HEK293T (cell line): ENCODE measurements at places on chromosomes 1 and 21.

- DNase-seq = peak; percentile 27
Measured at GRCh38 chr1:174692313-174692712, 244.5 kb downstream of the GPR52 start.

- DNase-seq = peak; percentile 51
Measured at GRCh38 chr1:79353224-79353623, 346.7 kb upstream of the ADGRL4 start.

DNA sequence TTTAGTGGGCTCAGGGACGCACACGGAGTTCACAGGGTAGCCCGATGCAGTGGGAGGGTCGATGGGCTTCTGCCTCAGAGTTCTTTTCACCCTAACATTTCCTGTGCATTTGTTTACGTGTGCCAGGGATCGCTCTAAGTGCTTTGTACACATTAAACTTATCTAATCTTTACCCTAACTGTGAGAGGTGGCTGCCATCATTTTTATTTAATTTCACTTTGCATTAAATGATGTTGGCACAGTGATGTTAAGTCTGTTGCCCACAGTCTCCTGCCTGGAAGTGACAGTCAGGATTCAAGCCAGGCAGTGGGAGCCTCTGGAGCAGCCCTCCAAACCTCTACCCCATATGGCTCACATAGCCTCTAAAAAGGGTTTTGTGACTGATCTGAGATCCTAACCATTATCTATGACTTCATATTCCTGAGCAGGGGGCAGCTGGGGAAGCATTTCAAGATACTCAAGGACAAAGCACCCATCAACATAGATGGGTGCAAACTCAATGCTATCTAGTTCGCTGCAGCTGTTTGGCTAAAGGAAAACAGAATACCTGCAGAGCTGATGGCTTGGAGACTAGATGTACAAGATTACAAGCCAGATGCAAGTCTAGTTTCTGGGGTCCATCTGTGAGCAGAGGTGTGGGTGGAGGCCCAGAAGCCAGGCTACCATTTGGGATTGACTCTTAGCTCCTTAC is 303.8 kb downstream of the DISC1 start:
- DNase-seq = no peak

GRCh38 chr1:218718206-218718605 is 373.1 kb downstream of the TGFB2 start:
- DNase-seq = no peak

GRCh38 chr1:10965546-10966226 is 46.8 kb upstream of the TARDBP start:
- DNase-seq = no peak

DNA sequence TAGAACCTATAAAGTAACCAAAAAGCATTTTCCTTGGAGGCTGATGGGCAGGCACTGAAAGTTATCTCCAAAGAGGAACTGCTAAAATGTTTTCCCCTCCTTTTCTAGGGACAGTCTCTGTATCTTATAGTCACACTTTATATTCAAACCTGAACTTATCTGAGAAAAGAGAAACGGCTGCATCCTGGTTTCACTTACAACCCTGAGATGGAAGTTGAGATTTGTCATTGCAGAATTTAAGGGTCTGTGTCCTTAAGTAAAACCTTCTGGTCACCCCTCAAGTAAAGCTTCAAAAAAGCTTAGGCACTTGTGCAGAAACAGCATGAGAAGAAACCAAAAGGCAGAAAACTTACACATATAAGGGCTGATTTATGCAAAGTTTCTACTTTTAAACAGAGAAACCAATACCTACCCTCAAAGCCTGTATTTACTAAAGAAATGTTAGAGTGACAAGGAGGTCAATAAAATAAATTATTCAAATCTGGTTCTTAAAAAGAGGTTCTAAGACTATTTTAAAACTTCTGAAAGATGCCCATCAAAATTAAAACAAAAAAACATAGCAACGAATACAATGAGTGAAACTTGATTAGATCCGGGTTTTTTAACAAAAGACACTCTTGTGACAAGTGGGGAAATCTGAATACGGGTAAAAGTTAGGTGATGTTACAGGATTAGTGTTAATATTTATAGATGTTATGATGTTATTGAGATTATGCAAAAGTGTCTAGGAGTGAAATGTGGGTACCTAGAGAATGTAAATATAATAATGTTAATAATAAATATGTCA is 9.9 kb downstream of the CD58 start:
- DNase-seq = no peak

- no peak for DNase-seq
Measured at GRCh38 chr1:38860454-38860795, 853 bp upstream of the RRAGC start.

DNA sequence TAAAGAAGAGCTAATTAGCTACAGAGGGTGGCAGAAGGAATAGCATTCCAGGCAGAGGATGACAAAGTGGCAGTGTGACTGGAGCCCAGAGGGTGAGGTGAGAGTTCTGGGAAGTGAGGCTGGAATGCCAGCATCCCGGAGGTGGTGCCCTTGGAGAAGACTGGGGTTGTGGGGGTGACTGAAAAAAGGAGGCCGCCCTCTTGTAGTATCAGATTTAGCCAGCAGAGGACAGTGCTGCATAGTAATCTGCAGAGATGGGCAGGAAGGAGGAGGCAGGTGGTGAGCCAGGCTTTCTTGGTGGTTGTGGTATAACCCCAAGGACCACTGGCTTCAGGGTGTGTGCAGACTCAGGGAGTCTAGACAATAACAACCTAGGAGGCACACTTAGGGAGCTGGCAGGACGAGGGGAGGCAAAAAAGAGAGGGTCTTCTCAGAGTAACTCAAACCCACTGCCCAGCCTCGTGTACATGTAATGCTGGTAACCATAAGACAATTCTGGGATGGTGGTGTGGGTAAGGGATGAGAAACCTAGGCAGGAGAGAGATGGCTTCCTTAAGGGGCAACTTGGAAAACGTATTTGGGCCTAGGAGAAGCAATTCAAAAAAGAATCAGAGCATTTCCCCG is 30.5 kb downstream of the MROH7 start:
- DNase-seq = peak; percentile 87

DNA sequence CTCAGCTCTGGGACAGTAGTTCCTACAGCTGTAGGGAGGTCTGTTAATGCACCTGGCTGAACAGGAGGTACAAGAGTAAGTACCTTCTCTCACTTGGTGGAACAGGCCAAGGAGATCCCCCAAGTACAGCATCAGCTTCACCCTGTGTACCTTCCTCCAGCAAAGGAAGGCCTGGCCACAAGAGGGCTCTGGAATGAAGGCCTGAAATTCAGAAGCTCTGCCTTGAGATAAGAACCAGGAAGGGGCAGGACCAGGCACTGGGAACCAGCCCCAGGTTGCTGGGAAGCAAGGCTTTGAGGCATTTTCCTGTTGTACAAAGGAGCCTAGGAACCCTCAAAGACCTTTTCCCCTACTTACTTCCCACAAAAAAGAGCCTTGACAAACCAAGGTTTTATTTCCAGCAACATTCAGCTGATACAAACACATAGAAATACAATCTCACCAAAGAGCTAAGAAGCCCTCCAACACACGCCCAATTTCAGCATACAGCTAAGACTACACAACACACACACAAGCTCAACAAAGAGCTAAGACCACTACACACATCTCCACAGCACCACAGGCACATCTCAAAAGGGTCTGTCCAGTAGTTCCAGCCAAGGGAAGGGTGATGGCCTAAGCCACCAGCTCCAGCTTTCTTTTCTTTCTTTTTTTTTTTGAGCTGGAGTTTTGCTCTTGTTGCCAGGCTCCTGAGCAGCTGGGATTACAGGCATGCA is 23.5 kb downstream of the F11R start:
- peak; percentile 70 for DNase-seq

DNA sequence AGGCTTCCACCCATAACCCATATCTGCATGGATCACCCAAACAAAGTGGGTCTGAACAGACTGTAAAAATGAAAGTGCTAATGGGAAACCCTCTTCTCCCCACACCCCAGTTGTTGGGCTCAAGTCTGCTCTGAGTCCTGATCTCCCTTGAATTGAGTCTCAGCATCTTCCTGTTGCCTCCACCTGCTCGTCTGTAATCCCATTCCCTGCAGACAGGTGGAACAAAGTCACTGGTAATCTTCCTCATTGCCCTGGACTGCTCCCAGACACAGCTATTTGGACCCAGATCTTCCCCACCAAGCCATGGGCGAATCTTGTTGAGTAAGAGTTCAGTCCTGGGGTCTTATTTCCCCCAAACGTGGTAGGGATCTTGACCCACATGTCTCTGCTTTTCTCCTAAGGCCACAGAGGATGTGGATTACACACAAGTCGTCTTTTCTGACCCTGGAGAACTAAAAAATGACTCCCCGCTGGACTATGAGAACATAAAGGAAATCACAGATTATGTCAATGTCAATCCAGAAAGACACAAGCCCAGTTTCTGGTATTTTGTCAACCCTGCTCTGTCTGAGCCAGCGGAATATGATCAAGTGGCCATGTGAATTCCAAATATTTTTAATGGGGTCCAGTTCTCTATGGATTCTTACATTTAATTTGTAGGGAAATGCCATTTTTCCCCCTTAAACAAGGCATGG is 15.7 kb downstream of the AVPR1B start:
- peak; percentile 6 for DNase-seq

- no peak for DNase-seq
Measured at GRCh38 chr1:171357179-171357578, 43.2 kb downstream of the FMO4 start.

DNA sequence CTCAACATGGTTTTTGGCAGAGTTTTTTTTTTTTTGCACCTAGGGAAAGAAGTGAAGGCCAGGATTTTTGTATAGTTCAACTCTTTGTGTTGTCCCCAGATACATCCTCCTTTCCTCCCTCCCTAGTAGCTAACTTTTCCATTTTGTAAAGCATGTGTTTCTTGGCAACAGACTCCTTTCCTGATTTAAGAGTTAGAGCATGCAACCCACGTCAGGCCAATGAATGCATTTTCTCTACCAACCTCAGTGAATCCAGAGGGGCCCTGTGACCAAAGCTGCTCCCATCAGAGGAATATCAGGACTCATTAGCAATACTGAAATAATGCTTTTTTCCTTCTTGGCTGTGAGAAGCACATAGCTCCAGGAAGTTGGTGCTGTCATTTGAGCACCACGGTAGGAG is 287.2 kb downstream of the LMO4 start:
- no peak for DNase-seq

GRCh38 chr1:227219715-227220292 is 98.5 kb downstream of the CDC42BPA start:
- DNase-seq = no peak

GRCh38 chr1:101742509-101742908 is 254.2 kb downstream of the OLFM3 start:
- no peak for DNase-seq

GRCh38 chr1:76587212-76587611 is 280.1 kb upstream of the ST6GALNAC5 start:
- no peak for DNase-seq

- no peak for DNase-seq
Measured at GRCh38 chr1:80258659-80259058, 1252.1 kb upstream of the ADGRL4 start.

- DNase-seq = no peak
Measured at GRCh38 chr1:52041551-52042185, 8.1 kb upstream of the KTI12 start.

DNA sequence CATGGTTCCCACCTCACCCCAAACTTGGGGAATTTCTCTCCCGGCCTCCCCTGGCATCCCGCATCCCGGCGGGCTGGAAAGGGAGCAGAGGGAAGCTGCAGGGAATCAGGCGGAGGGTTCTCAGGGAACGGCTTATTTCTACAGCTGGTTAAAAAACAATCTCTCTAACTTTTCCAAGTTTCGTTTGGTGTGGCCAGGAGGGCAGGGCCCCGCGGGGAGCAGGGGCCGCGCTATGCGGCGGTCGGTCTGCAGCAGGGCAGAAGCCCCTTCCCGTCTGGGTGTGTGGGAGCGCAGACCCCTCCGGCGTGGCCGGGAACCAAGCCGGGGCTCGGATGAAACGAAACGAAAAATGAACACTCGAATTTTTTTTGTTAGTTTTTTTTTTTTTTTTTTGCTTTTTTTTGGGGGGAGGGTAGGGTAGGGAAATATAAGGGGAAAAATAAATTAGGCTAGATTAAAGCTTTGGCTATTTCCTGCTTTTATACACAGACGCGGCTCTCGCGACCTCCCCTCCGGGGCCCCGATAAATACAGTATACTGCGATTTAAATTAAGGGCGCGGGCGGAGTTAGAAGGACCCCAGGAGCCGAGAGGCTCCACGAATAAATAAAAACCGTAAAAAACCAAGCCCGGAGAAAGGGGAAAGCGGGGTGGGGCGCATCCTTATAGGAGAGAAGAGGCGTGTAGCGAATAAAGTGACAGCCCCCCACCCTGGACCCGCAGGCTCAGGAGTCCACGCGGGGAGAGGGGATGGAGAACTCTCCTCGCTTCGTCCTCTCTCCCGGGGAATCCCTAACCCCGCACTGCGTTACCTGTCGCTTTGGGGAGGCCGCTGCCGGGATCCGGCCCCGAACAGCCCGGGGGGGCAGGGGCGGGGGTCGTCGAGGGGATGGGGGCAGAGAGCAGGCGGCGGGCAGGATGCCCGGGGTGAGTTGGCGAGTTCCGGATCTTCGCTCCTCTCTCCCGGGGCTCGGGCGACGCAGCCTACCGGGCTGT is 2.1 kb downstream of the POU3F1 start:
- no peak for DNase-seq

- DNase-seq = no peak
Measured at GRCh38 chr1:53562981-53563379, 103.8 kb downstream of the DMRTB1 start.

- DNase-seq = peak; percentile 91
Measured at GRCh38 chr1:156025876-156026275, 5.1 kb upstream of the SSR2 start.

- DNase-seq = no peak
Measured at GRCh38 chr1:212916481-212917133, 33.7 kb upstream of the VASH2 start.
